ENCODE measurements at places on chromosomes 4 and X. TPM values are rescaled to one million over a fixed set of nuclear protein-coding genes. Genes with fewer than 3 reads are reported as not detected.

Gene SOD3
- polyA plus RNA-seq = 5.3 TPM

Gene PABPC1L2B
- 0.04 TPM for polyA plus RNA-seq

Gene LGI2
- polyA plus RNA-seq = 3.0 TPM

DNA sequence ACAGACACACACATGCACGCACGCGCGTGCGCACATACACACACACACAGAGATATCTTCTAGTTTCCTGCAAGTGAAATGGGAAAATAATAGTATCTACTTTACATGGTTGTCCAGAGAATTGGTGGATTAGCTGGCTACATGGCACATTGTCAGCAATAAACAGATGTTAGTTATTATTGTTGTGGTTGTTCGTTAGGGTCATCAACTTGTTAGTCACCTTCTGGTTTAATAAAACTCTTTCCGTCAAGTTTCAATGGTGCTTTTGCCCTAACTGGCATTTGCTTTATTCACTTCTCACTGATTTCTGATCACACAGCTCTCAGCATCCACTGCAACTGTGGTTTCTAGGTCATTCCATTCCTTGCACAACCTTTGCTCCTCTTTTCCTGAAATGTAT lies 25.4 kb upstream of the RASL11B start:
- no peak for DNase-seq

- no peak for DNase-seq
These were observed 165.6 kb downstream of the PALLD start for GRCh38 chr4:168662297-168662984.

GRCh38 chr4:111977419-111977965 lies 167.8 kb upstream of the FAM241A start:
- DNase-seq = peak; percentile 48

GRCh38 chrX:19256986-19257385 lies 86.7 kb upstream of the PDHA1 start:
- DNase-seq = no peak

GRCh38 chrX:144648788-144649187 lies 598.5 kb upstream of the SPANXN1 start:
- DNase-seq = no peak

GRCh38 chr4:150828159-150828558 lies 186.9 kb downstream of the LRBA start:
- no peak for DNase-seq

GRCh38 chr4:8372506-8372905 lies 68.0 kb downstream of the ACOX3 start:
- no peak for DNase-seq

Measured in large intestine (tissue), 12 donors.